Stimulated activated CD4-positive, alpha-beta T cell treated with anti-CD3 and anti-CD28 coated beads, TNF-alpha, amount 100 ng/mL, for 4 hours (primary cell): ENCODE measurements at places on chromosomes 7 and 10.

DNA sequence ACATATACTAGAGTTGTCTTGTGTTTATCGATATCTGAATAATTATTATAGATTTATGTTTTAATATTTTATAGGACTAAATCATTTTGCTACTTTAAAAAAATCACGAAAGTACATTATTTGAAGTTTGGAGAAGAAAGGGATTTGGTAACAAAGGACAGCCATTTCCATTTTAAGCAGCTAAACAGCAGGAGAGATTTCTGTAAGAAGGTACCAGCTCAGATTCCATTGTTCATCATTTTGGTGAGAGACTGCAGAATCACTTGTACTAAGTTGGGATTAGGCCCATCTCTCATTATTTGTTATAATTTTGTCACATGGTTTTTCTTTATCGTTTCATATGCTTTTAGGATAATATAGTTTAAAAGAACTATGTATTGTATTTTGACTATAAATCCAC, 46.7 kb downstream of the PALS2 start:
- no peak for DNase-seq

DNA sequence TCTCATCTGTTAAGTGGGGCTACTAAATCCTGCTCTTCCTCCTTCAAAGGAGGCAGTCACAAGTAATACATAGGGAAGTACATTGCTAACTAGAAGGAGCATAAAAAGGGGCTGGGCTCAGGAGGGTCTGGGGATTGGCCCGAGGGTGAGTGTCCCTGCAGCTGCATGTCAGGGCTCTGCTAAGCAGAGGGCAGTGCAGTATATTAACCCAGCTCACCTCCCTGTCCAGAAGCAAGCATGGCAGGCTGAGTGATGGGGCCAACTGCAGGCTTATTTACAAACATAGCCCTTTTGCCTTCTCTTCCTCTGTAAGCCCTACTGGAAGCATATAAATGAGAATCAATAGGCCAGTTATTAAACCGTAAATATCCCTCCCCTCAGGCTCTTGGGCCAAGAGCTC, 143.2 kb upstream of the PCBD1 start:
- DNase-seq = no peak

GRCh38 chr7:101108330-101108857, 18.5 kb upstream of the SERPINE1 start:
- no peak for DNase-seq

DNA sequence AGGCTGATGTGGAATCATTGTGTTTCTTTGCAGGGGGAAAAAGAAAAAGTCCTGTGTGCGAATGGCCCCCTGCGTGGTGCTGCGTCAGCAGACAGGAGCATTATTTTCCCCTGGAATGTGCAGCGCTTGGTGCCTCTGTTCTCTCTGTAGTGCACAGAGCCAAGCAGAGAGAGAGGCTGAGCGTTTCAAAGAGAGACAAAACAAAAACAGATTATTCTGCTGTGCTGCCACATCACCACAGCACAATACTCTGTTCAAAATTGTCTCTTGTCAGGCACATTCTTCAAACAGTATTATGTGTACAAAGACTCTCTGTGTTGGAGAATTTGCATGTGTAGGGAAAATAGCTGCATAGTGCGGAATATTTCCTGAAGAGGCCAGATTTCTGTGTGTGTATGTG, 609.0 kb downstream of the SDK1 start:
- DNase-seq = no peak

DNA sequence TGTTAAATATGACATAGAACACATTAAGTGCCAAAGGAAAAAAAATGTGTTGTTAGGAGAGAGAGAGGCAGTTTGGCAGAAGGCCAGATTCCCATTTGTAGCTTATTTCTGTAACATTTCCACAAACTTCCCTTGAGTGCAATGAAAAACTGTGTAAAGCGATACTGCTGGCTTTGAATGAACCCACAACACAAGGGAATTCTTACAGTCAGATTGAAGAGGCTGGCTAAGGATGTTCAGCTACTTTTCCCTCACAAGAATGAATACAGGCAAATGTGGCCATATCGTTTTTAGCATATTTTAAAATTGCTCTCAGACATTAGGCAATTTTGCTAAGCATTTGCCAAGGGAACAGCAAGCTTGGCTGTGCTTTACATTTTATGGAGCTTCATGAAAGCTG, 614.1 kb upstream of the FZD8 start:
- DNase-seq = no peak
